Activated CD4-positive, alpha-beta T cell treated with anti-CD3 and anti-CD28 coated beads for 36 hours (primary cell): ENCODE measurements at places on chromosomes 6 and 20. TPM values are rescaled to one million over a fixed set of nuclear protein-coding genes. Genes with fewer than 3 reads are reported as not detected.

DNA sequence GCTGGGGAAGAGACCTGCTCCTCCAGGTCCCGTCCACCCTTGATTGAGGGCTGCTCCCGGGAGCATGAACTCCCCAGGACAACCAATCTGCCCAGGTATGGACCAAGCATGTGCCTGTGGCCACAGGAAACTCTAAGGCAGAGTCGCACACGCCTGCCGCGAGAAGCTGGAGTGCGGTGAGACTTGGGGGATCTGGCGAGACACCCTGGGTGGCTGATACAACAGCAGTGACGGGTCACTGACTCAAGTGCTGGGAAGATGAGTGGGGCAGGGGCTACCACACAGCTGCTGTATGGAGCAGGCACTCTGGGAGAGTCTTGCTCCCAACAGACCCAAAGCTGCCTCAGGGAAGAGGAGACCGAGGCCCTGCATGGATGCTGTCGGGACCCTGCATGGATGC, 40.1 kb downstream of the BFSP1 start:
- no peak for DNase-seq

DNA sequence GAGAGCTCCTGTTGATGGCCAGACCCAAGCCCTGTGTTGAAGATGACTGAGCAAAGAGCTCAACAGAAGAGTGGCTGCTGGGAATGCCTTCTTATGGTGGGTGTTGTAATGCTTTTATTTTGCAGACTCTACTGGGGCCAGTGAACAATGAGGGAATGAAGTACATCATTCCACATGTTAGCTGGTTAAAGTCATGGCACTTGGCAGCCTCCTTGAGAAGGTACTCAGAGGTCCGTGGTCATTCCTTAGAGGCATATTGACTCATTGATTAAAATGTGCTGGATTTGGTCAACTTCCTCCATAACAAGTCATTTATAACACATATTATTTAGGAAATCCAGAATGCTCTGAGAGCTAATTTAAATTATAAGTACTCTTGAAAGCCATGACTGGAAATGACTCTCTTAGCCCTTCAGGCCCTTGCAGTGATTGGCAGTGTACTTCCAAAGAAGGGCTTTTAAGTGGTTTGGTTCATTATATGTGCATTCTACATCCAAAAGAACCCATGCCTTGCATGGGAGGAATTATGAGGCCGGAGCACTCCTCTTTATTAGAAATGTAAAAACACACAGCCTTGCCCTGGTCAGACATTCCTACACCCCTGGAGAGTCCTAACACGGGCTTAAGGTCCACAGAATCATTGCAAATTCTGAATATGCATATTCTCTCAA, 976.9 kb downstream of the KIF16B start:
- no peak for DNase-seq

DNA sequence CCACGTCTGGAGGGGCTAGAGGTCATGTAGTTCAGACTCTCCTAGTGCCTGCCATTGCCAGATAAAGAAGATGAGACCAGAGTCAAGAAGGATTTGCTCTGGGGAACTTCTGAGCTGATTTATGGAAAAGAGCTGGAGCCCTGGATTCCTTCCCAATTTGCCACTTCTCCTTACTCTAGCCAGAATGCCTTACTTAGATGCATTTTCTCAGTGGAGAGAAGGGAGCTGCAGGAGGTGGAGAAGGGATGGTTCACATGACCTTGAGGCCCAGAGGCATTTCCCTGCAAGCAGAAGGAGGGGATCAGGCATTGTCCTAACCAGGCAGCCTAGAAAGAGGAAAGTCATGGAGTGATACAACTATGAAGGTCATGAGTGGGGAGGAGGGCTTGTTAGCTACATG, 122.2 kb downstream of the UNC5CL start:
- DNase-seq, result no peak

GRCh38 chr20:8124639-8125038, 7.4 kb upstream of the PLCB1 start:
- no peak for DNase-seq

DNA sequence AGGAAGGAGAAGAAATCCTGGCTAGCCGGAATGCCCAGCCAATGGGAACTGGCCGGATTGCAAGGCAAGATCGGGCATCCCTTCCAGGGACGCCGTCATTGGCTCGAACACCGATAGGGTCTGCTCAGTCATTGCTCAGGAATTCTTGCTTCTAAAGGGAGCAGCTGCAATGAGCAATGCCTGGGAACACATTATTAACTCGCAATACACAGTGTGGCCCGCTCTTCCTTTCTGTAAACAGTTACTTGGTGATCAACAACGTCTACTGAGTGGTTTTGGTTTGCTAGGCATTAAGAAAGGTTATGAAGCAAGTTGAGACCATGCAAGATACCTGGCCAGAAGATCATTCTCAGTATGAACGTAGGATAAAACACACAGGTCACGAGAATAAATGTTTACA, 165.4 kb upstream of the CITED2 start:
- DNase-seq, result no peak

DNA sequence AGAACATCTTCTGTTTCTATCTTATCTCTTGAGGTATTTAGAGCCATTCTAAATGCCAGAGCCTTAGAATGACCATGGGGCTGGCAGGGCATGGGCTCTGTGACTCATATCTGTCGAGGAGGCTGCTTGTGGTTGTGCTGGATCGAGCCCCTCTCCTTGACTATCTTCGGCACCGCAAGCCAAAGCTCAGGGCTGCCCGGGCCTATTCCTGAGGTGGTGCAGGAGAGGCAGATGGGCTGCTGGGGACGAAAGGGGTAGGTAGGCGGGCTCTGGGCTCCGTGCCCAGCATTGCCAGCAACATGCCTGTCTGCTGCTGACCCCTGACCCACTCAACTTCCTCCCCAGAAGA, 89.9 kb downstream of the NOL4L start:
- DNase-seq, result no peak

DNA sequence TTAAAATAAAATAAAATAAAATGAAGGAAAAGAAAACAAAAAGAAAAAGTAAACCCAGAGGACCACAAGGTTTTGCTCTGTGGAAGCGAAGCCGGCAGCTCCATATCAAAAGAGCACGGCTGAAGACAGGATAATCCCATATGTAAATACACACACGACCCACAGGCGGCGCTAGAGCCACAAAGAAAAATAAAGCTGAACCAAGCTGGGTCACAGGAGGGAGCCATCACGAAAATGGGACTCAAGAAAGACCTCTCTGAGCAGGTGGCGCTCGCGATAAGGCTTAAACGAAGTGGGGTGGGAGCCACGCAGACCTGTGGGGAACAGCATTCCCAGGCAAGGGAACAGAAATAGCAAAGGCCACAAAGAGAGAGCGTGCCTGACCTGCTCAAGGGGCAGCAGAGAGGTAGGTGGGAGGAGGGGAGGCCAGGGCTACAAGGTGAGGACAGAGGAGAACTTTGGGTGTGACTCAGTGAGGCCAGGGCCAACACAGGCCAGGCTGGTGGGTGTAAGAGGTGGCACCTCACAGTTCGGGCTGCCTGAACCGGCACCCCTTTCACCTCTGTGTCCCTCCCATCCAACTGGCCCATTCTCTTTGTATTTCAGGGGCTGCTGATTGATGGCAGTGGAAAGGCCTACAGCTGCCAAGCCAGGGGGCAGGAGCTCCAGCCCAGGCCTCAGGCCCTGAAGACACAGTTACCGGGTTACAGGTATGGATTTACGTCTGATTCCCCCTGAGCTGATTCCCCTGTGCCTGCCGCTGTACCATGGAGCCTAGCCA, 26.0 kb downstream of the PTGIS start:
- peak; percentile 84 for DNase-seq

DNA sequence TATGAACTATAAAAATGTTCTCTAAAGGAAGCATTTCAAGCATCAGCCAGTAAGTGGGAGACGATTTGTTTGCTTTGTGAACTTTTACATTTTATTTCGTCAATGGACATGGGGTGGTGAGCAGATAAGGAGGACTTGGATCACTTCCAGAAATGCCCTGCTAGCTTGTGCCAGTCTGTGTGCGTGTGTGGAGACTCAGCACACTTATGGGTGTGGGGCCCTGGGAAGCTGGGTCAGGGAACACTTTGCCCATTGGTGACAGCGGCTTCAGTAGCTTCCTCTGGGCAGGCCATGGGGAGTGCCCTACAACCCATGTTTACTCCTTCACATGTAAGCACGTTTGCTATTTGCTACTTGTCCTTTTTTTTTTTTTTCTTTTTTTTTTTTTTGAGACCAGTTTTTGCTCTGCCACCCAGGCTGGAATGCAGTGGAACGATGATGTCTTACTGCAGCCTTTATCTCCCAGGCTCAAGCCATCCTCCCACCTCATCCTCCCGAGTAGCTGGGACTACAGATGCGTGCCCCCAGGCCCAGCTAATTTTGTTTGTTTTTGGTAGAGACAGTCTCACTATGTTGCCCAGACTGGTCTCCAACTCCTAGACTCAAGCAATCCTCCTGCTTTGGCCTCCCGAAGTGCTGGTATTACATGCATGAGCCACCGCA, 24.2 kb downstream of the PRDM1 start:
- DNase-seq, result no peak

- DNase-seq, result peak; percentile 79
Observed at GRCh38 chr6:155223646-155224451, 40.0 kb upstream of the CLDN20 start.

GRCh38 chr6:106128981-106129781, 43.0 kb downstream of the PRDM1 start:
- DNase-seq, result no peak

DNA sequence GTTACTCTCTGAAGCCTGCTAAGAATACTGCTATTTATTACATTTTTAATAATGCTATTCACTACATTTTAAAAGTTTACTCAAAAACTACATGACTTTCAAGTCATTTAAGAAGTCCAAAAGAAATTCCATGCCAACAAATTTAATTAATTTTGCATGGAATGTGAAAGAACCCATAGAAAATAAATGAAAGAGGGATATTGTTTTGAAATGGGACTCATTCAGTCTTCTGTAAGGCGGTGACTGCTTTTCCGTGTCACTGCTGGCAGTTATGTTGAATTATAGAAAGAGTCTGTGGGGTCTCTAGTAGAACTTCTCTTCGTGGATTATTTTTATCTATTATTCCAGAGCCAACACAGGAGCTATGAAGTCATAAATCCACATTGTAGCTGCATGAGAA, 211.2 kb downstream of the LAMA2 start:
- DNase-seq, result no peak

- DNase-seq, result no peak
Observed at GRCh38 chr20:62964700-62965099, 12.2 kb downstream of the SLC17A9 start.

DNA sequence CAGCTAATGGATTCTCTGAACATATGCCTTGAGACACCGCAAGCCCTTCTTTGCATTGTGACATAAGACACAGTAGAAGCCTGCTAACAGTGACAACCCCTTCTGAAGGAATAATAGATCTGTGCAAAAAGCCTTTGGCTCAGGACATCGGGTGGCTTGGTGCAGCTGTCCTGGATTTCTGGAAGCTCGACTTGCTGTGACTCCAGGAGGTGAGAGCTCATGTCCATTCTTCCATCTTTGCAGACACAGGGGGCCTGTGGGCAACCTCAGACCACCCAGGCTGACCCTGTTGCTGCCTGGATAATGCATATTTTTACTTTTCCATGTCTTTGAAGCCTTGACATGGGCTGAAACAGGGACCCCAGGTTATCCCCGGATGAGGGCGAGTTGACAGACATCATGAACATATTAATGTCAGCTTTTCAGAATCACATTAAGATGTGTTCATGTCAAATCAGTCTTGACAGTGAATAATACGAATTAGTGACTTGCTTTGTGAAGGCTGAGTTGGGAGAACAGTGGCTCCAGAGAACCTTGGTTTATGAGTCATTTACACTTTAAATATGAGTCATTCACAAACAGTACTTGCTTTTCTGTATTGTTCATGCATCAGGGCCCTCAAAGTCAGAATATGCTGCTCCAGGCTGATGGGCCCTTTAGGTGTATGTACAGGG, 66.8 kb upstream of the IYD start:
- DNase-seq, result peak; percentile 46

GRCh38 chr6:160328447-160328846, 19.7 kb upstream of the SLC22A3 start:
- DNase-seq, result no peak

DNA sequence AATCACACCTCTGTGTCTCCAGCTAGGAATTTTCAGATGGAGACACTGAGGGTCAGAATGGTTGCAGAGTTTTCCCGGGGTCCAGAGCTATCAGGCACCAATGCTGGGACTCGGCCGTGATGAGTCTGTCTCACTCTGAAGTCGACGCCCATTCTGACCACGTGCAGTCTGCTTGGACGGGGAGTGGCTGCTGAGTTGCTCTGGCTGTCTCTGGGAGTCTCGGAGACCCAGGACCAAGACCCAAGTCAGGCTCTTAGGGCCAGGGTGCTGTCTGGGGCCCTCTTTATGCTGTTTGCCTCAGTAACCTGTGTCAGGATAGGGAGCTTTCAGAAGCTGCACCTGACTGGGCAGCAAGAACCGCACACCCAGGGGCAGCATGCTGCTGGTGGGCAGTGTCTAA, 4.6 kb downstream of the IP6K3 start:
- no peak for DNase-seq

DNA sequence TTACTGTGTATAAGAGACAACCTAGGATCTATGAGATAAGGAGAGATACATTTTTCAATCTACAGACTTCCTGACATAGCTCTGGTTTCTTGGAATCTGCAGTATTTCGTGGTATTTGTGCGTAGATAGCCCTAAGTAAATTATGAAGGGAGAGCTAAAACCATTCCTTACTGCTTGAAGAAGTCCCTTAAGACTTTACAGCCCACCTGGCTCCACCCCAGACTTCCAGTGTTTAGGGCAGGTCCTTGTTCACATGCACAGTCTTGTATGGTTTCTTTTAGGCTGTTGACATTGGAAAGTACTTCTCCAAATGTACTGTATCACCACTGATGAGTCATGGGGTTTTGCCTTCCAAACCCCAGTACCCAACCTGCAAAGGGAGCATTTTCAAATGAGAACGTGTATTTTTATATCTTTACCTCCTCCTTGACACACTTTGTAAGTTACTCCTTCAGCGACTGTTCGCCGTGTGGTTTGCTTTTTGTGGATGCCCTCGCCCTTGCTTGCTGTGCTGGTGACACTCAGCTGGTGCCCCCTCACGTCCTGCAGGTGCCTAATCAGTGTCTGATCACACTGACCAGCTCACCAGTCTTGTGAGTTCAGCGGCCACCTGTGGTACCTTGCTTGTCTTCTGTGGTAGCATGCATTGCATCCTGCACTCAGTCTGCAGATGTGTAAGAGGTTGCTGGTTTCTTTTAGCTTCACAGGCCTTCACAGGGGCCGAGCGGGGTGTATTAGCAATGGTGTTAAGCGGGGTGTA, 73.3 kb downstream of the IGF2R start:
- DNase-seq, result no peak

Gene CCN6
- 0.26 TPM for total RNA-seq

Gene TRDN
- total RNA-seq, result not detected
